ENCODE measurements at places on chromosomes 6 and 20.

DNA sequence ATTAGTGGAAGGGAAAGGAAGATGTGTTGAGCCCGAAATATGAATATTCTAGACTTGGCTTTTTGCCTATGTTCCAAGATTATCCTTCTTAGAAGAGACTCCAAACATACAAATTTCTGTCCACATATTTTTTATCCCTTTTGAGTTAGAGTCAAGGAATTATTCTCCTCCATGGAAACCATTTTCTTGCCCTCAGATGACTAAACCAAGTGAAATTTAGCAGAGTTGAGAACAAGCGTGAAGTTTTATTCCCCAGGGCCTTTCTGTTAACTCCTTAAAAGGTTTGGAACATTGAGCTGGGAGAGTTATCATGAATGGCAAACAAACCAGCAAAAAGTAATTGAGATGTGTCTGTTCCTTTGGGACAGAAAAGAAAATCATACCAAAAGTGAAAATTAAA is 286.1 kb upstream of the PLCB4 start:
- DNase-seq, result no peak

GRCh38 chr6:112400282-112400681 is 53.2 kb downstream of the RFPL4B start:
- DNase-seq, result no peak

- DNase-seq, result no peak
These were observed 10.6 kb upstream of the SERINC3 start for GRCh38 chr20:44532259-44532980.

DNA sequence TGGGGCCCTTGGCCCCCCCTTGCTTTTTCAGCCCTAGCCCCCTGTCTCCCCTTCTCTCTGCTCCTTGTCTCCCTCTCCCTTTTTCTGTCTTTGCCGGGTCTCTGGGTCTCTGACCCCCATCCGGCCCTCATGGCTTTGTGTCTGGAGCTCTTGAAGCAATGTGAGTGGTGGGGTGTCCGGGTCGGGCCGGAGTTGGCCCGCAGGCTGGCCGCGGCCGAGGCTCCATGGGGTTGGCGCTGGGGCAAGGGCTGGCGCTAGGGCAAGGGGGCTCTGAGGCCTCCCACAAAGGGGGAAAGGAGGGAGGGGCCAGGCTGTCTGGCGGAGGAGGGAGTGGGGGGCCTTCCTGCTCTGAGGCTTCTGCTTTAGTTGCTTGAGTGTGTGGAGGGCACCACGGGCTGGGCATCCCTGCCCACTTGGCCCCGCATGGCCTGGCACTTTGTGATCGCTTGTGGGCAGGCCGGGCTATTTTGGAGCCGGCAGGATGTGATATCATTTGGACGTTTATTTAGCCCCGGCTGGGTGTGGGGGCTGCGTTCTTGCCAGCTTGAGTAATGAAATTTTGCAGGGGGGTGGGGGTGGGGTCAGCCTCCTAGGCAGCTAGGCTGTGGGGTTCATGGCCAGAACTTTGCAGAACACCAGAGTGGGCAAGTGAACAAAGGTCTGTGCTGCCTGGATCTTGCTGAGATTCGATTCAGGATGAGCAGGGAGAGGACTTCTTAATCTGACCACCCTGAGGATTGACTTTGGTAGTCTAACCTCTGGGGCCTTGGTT is 78.7 kb upstream of the MYL9 start:
- no peak for DNase-seq

DNA sequence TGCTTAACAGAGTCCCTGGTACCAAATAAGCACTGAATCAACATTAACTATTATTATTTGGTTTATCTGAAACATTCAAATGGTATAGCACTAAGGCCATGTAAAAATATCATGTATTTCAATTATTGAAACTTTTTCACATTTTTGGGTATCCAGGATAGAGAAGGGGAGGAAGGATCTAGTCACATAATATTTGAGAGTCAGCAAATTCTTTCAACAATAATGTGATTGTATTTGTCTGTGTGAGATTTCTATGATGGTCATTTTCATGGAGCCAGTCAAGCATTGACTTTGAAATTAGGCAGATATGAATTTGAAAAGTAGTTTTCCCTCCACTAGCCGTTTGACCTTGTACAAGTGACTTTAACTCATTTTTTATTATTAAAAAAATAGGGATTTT is 67.9 kb downstream of the LAMA2 start:
- DNase-seq, result no peak

GRCh38 chr6:88641178-88641903 is 322.1 kb downstream of the RNGTT start:
- no peak for DNase-seq

Measured in neuronal stem cell (in vitro differentiated cells).